ENCODE measurements at places on chromosomes 13 and 19.
A peak's percentile ranks its signal among the peaks of the same experiment; 100 is the strongest.

DNA sequence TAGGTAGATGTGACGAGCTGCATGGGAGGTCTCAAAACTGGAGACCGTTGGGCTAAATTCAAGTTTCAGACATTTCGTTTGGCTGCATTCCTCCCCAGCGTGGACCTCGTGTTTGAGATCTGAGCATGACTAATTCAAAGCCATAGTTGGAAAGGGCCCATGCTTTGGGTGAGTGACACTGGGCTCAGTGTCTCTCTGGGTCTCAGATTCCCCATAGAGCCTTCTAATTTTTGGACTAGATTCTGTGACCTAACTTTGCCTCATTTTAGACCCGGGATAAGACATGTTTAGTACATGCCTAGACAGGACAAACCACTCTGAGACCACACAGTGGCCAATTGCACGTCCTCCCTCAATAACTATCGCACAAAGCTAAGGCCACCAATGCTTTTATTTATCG lies 16.6 kb downstream of the CKM start:
- DNase-seq = no peak

GRCh38 chr13:27534981-27535380 lies 84.6 kb upstream of the MTIF3 start:
- no peak for DNase-seq

GRCh38 chr13:41462427-41462826 lies 5.1 kb downstream of the RGCC start:
- DNase-seq = no peak

- no peak for DNase-seq
Measured at GRCh38 chr13:113078902-113079780, 26.4 kb upstream of the F7 start.

DNA sequence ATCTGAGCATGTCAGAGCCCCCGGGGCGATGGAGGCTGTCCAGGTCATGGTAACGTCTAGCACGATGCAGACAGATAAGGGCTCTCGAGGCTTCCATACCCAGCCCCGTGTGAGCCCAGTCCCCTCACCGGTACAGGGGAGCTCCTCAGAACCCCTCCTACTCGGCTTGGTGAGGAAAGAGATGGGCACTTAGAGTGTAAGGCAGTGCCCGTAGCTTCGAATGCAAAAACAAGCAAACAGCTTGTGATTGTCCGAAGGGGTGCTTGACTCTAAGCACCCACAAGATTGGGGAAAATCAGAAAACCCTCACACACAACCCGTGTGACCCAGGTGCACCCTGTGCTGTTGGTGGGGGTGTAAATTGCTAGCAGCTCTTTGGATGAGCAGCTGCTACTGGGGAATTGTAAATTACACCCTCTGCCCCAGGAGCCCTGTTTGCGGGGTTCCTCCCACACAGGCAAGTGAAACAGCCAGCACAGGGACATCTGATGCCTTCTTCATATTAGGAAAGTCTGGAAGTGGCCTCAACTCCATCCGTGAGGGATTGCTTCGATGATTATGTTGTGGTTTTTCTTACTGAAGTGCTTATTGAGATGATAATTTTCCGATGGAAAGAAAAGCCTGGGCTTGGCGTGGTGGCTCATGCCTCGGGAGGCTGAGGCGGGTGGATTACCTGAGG lies 918 bp upstream of the PSPN start:
- no peak for DNase-seq

DNA sequence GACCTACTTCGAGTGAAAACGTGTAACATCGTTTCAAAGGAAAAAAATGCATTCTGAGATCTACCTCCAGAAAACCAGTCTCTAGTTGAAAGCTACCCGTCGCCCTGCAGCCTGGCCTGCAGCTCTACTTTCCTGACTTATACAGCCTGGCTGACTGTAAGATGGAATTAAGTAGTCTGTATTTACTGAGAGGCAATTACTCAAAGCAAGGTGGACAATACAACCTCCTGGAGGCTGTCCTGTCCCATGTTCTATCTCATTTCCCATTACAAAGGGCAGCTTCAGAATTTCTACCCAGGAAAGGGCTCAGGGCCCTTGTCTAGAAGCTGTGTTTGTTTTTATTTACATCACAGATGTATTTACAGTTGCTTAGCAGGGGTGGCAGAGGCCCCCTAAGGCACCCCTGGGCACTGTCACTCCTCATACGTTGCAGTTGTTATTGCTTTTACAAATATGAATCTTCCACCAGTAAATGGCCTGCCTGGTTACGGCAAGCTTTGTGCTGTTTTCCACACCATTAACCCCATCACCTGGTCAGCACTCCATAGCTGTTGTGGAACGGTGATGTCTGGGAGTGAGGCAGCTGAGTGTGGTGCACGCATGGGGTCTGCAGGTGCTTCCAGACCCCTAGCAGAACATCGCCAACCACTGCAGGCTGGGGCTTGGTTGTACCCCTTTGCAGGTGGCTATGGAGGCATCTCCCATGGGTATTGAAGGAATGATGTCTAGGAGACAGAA lies 46.3 kb upstream of the MTIF3 start:
- DNase-seq = peak; percentile 8

DNA sequence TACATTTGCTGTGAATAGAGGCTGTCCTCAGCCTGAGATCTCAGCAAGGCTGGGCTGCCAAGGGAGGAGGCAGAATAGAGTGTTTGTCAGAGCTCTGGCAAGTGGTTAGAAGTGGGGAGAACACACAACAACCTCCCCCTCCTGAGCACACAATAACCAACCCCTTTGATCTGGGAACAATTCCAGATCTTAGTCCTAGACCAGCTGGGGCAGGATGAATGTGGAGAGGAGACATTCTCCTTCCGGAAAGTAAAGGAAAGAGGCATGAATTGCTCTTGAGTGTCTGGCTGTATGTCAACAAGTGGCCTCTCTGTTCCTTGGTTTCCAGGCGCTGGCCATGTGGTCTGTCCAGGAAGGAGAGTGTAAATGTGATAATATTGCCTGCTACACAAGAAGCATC lies 114.9 kb upstream of the TMTC4 start:
- no peak for DNase-seq

- no peak for DNase-seq
Measured at GRCh38 chr13:112576191-112576590, 11.8 kb downstream of the TUBGCP3 start.

DNA sequence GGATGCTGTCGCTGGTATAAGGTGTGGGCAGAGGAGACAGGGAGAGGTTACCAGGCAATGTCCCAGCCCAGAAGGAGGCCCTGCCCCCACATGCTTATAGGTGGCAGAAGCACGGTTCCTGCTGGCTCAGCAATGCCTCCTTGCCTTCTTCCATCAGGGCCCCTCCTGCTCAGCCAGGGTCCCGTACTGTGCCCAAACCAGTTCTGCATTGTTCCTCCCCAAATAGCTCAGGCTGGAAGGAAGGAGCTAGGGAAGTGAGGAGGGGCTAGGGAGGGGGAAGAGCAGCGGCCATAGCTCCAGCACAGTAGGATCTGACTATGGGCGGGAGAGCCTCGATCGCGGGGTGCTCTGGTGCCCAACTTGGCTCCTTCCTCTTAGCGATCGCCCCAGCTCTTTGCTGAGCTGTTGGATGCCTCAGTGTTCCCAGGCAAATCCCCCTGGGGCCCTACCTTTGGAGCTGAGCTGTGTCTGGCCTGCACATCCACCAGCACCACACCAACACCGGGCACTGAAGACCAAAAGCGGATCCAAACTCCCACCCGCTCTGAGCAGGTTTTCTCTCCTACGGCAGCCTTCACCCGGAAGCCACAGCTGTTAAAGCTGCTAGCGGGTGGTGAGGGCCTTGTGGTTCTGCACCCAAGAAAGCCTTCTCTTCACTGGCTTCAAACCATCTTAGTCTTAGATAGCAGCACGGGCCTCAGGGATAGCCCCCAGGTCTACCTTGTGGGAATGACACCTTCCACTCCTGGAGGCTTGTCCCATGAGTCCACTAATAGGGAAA lies 32.1 kb upstream of the PEPD start:
- no peak for DNase-seq

- DNase-seq = no peak
Measured at GRCh38 chr13:73984949-73985691, 149.1 kb downstream of the KLF12 start.

DNA sequence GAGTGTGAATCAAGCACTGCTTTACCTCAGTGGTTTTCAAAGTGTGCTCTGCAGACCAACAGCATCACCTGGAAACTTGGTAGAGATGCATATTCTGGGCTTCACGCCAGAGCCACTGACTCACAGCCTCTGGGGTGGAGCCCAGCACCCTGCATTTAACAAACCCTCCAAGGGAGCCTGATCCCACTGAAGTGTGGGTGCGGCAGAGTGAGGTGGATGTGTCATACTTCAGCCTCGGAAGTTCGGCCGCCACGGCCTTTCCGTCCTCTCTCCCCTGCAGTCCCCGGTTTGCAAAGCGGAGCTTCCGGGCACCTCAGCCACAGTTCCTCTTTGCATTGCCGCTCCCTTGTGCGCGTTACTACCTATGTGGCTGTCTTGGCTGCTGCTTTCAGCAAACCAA lies 33.3 kb upstream of the MICU2 start:
- no peak for DNase-seq

GRCh38 chr19:19628501-19629134 lies 598 bp upstream of the LPAR2 start:
- peak; percentile 6 for DNase-seq

GRCh38 chr13:113559061-113559460 lies 25.5 kb upstream of the TFDP1 start:
- no peak for DNase-seq

GRCh38 chr19:49368711-49369358 lies 5.2 kb downstream of the DKKL1 start:
- no peak for DNase-seq

DNA sequence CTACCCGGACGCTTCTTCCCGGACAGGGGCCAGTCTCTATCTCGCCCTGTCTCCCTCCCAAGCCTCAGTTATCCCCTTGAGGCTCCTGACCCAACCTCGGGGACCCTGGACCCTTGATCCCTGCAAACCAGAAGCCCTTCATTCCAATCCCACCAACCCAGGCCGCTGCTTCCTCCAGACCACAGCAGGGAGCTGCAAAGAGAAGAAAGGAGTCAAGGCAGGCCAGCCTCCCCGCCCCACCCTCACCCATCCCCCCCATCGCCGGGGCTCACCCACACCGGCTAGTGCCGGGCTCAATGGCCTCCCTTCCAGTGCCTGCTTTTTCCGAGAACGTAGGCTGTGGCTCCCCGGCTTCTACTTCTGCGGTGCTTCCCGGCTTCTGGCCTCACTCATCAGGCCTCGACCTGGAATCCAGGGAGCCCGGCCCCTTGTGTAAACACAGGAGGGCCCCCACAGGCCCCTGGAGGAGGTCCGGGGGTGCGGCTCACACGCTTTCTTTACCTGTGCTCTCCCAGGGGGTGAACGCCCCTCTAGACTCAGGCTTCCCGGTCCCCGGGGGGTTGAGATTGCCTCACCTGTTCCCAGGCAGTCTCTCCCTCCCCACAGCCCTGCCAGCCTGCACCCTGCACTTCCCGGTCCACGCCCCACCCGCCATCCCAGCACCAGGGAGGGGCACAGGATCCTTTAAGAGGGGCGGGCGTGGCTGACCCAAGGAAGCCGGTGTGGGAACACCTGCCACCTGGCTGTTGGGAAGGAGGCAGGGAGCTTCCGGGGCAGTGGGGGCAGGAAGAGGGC lies at the start of gene FAM83E:
FAM83E (minus strand) TSS at position 641 of the 795 bp plus-strand sequence. CDS start 1,704 bp downstream, outside the sequence.
- DNase-seq = no peak

DNA sequence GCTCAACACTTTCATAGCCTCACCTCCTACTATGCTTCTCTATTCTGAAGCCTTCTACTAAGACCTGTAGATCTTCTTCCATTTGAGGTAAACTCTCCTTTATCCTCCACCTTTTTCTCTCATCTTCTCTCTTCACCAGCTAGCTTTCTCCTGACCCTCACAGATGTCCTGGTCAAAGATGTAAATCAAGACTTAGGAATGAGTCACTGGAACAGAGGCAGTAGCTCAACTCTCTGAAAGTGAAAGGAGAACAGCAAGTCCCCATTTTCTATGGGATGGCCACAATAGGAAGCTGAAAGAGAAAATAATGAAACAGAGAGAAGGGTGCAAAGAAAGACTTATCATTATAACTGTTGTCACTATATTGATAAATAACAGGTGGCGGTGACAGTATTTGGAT lies 86.1 kb upstream of the DOCK9 start:
- no peak for DNase-seq

DNA sequence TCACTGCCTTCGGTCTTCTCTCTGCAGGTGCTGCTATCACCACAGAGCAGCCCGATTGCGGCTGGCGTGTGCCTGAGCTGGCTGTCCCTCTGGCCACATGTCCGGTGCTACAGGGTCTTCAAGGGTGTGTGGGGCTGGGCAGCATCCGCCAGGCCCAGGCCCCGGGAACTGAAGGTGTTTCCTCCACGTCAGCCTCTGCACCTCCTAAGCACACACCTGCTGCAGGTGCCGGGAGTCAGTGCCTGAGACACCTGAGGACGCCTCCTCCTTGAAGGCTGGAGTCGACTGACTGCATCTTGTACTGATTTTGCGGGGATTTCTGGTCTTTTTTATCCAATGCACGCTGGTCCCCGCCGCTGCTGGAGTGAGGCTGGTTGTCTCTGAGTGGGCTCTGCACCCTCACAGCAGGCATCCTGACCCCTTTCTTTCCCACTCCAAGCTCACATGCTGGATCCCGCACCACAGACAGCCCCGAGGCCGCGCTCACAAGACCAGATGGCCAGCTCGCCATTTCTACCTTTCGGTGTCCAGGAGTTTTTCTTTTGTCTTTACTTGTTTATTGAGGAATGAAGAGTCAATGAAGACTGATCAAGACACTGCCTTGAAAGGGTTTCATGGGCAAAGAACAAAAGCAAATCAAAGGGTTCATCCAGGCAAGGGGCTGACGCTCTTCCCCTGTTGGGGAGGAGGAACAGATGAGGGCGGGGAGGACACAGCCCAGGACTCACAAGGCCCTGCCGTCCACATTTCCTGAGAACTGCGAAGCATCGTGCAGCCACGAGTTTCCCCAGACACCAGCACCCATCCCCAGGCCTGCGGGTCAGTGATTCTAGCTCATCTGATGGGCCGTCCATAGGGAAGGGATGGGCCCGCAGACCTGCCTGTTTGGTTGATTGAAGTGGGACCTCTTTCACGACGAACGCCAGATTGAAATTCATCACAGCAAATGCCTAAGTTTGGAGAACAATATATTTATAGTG lies 203.8 kb upstream of the SOX1 start:
- DNase-seq = no peak

GRCh38 chr13:112249644-112250610 lies 126.2 kb upstream of the SPACA7 start:
- DNase-seq = no peak

- DNase-seq = peak; percentile 90
Measured at GRCh38 chr19:15869109-15869555, 28.7 kb downstream of the CYP4F2 start.

DNA sequence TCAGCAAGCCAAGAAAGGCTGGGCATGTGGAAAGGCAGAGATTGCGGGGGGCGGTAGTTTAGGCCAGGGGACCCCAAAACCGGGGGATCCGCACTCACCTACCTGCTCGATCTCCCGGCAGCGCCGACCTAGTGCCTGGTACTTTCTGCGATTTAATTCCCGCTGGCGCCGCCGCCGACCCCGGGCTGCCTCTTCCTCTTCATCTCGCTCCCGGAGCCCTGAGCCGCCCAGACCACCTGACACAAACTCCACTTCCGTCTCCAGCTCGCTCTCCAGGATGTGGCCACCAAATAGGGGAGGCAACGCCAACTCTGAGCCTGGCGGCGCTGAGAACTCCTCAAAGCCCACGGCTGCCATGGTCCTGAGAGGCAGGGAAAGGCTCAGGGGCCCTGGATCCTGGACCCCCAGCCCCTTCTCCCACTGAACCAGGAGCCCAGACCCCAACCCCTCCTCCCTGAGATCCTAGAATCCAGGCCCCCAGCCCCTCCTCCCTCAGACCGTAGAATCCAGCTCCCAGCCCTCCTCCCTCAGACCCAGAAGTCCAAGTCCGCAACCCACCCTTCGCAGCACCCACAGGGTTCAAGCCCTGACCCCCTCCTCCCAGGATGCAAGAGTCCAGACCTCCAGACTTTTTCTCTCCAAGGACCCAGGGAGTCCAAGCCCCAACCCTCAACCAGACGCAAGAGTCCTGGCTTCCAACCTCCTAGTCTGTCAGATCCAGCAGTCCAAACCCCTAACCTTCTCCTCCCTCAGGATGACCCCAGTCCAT lies 933 bp downstream of the TFPT start:
- no peak for DNase-seq

All from NCI-H526 treated with DMSO at 0.1 percent for 48 hours (cell line).